ENCODE measurements at places on chromosomes 5 and 9. TPM values are rescaled to one million over a fixed set of nuclear protein-coding genes. Genes with fewer than 3 reads are reported as not detected.

C9orf153 gene
- total RNA-seq: not detected

ADAMTSL2 gene
- 0.04 TPM for total RNA-seq

WDR31 gene
- 1.9 TPM for total RNA-seq

STPG3 gene
- total RNA-seq: not detected

PHYHD1 gene
- not detected for total RNA-seq

DEPDC1B gene
- total RNA-seq: 16.5 TPM

TTC39B gene
- total RNA-seq: 12.2 TPM

ECSCR gene
- 0.55 TPM for total RNA-seq

SARDH gene
- 1.6 TPM for total RNA-seq

QRFP gene
- not detected for total RNA-seq

SREK1IP1 gene
- 29.0 TPM for total RNA-seq

NOL6 gene
- 82.0 TPM for total RNA-seq

PCDHA11 gene
- not detected for total RNA-seq

GBGT1 gene
- 2.5 TPM for total RNA-seq

TMEM167A gene
- total RNA-seq: 98.5 TPM

CBY3 gene
- 0.55 TPM for total RNA-seq

FAM81B gene
- total RNA-seq: not detected

MTREX gene
- 118 TPM for total RNA-seq

GHR gene
- not detected for total RNA-seq

RLN2 gene
- 2.8 TPM for total RNA-seq

ADAMTSL1 gene
- not detected for total RNA-seq

ANAPC2 gene
- 51.8 TPM for total RNA-seq

ADRB2 gene
- 0.65 TPM for total RNA-seq

XPA gene
- total RNA-seq: 11.1 TPM

TMEM252 gene
- total RNA-seq: not detected

GPRIN1 gene
- 3.0 TPM for total RNA-seq

OBP2B gene
- not detected for total RNA-seq

PTGES gene
- not detected for total RNA-seq

GLDC gene
- total RNA-seq: 3.1 TPM

MYO10 gene
- total RNA-seq: not detected

CA9 gene
- 6.2 TPM for total RNA-seq

DNAJC18 gene
- 26.7 TPM for total RNA-seq

HTR4 gene
- total RNA-seq: not detected

PPP2R2B gene
- 2.1 TPM for total RNA-seq

SNCAIP gene
- total RNA-seq: not detected

SPAG8 gene
- total RNA-seq: 1.2 TPM

PLEKHG4B gene
- total RNA-seq: not detected

PCDHGB1 gene
- not detected for total RNA-seq

RANBP3L gene
- total RNA-seq: not detected

SETX gene
- total RNA-seq: 35.8 TPM

CTXN3 gene
- not detected for total RNA-seq

LAMC3 gene
- 0.10 TPM for total RNA-seq

HRH2 gene
- total RNA-seq: 34.5 TPM

DRD1 gene
- not detected for total RNA-seq

FAM221B gene
- total RNA-seq: not detected

NR5A1 gene
- total RNA-seq: not detected

PCDH1 gene
- total RNA-seq: not detected

UBQLN1 gene
- 95.6 TPM for total RNA-seq

ANKRD33B gene
- 22.9 TPM for total RNA-seq

INSL4 gene
- total RNA-seq: not detected

PCBD2 gene
- total RNA-seq: 10.5 TPM

DOK3 gene
- total RNA-seq: 9.8 TPM

MFAP3 gene
- 15.6 TPM for total RNA-seq

CAMSAP1 gene
- 32.1 TPM for total RNA-seq
